ENCODE measurements at places on chromosomes 4 and X.

DNA sequence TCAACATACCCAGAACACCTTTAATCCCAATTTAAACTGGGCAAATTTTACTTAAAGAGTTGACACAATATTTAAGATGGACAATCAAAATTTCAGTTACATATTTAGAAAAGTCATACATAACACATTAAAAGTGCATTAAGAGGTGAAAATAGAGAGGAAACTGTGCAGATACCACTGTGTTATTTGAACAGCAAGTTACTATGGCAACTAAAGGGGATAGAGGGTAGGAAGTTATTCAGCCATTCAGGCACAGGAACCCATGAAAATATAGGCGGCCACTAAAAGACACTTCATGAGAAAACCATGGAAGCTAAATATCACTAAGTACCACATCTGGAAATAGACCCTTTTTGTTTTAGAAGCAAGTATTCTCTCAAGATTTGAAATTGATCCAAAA is 75.1 kb downstream of the PDGFC start:
- no peak for DNase-seq

GRCh38 chr4:150098214-150098613 is 20.0 kb downstream of the DCLK2 start:
- no peak for DNase-seq

- no peak for DNase-seq
Observed at GRCh38 chrX:108177351-108178142, 86.0 kb downstream of the ATG4A start.

DNA sequence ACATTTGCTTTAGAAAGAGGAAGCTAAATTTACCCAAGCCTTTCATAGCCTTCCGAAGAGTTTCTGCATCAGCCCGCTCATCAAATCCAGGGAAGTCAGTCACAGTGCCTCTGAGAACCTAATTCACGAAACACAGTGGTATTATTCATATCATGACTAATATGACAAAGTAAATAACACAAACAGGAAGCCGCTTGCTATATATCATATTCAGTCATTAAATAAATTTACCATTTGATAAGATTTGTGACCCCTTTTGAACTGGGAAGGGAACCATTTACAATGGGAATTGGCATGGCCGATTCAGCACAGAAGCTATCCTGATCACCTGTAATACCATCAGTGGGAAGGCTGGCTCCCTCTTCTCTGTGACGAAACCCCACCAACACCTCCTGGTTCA is 10.5 kb downstream of the ANXA5 start:
- DNase-seq: no peak

DNA sequence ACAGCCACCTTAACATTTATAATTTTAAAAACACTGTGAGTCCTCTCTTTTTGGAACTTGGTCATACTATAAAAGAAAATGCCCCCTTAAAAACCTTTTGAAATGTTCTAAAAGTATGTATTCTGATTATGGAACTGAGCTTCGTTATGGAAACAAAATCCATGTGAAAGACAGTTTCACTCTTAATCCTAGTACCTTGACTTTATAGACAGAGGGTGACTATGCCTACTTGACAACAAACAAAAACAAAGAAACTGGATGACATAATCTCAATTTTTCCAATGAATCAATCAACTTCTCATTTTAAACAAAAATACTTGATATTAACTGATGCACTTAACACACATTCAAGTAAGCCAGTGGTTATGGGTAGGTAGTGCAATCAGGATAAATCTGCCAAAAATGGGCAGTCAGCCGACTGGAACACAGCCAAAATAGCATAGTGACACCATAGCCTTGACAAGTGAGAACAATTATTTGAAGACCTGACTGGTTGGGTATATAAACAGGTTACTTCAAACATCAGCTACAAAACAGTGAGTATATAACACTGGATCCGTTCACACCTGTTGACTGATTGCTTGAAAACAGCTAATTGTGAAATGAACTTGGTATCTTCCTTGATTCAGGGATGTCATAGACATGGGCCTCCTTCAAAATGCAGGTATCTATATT is 265.5 kb downstream of the PPP3CA start:
- DNase-seq: no peak

- no peak for DNase-seq
Observed at GRCh38 chr4:39146211-39146610, 36.1 kb upstream of the WDR19 start.

- no peak for DNase-seq
Observed at GRCh38 chrX:69221239-69222102, 56.2 kb upstream of the PJA1 start.

DNA sequence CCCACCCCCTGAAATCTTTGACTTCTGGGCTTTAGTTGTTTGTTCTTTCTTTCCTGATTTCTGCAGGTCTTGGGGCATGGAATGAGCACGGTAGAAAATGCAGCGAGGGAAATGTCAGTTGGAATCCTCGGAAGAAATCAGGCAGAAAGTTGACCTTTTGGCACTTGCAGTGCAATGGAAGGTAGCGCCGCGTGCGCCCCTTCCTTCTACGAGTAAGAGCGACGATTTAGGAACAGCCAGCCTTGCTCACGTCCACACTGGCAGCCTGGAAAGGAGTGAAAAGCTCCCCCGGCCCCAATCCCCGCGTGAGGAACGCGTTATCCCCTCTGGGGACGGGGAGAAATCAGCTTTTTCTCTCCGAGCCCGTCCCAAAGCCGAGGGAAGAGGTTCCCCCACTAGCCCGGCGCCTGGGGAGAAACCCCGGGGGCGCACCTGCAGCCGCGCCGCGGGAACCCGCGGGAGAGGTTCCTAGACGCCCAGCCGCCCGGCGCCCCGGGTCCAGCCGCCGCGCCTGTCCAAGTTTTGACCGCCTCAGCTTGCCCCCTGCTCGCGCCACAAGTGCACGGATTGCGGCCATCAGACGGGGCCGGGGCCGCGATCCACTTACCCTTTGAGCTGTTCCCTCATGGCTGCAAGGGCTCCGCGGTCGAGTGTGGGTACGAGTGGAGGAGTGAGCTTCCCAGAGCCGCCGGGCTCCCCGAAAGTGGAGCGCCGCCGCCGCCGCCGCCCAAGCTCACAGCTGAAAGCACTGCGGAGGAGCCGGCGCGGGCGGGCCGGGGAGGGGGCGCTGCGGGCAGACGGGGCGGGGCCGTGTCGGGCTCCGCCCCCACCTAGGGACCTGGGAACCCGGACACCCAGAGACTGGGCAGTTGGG is 194.6 kb upstream of the FTHL17 start:
- no peak for DNase-seq

GRCh38 chrX:97494756-97495372 is 611.2 kb downstream of the RPA4 start:
- DNase-seq: no peak

- no peak for DNase-seq
Observed at GRCh38 chr4:157005193-157005592, 33.6 kb upstream of the PDGFC start.

GRCh38 chr4:88757776-88758175 is 60.1 kb upstream of the NAP1L5 start:
- DNase-seq: no peak

GRCh38 chr4:52982255-52982945 is 120.3 kb downstream of the RASL11B start:
- DNase-seq: no peak

DNA sequence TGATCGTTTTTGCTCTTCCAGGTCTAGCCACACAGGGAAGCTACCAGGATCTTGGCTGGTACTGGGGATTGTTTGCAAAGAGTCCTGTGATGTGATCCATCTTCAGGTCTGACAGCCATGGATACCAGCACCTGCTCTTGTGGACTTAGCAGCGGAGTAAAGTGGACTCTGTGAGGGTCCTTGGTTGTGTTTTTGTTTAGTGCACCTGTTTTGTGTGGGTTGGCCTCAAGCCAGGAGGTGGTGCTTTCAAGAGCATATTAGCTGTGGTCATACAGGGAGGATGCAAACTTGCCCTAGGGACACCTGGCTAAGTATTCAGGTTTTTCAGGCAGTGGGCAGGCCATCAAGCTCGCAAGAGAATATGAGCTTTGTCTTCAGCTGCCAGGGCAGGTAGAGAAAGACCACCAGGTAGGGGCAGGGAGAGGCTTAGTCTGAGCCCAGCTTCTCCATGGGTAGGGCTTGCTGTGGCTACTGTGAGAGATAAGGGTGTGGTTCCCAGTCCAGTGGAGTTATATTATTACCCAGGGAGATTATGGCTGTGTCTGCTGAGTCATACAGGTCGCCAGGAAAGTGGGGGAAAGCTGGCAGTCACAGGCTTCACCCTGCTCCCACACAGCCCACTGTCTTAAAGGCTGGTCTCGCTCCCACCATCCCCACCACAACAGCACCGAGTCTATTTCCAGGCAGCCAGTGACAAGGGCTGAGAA is 293.7 kb downstream of the PCDH18 start:
- DNase-seq: no peak

- DNase-seq: no peak
Observed at GRCh38 chr4:153931804-153932203, 142.9 kb upstream of the SFRP2 start.

DNA sequence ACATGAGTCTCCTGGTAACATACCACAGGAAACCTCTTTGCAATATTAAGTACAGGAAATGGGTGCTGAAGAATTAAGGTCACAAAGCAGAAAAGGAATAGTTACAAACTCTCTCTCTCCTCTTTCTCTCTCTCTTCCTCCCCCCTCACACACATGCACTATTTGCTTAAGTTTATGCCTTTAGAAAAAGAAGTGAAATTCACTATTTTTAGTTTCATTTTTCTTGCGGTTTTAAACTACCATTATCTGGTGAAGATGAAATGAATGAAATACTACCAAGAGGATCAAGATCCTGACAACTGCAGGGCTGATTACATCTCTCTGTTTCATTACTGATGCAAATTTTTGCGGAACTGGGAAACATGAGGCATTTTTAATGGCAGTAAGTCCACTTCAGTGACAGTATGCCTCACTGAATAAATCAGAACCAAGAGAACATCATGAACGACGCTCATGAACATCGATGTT is 64.3 kb upstream of the FTHL17 start:
- DNase-seq: peak; percentile 9

DNA sequence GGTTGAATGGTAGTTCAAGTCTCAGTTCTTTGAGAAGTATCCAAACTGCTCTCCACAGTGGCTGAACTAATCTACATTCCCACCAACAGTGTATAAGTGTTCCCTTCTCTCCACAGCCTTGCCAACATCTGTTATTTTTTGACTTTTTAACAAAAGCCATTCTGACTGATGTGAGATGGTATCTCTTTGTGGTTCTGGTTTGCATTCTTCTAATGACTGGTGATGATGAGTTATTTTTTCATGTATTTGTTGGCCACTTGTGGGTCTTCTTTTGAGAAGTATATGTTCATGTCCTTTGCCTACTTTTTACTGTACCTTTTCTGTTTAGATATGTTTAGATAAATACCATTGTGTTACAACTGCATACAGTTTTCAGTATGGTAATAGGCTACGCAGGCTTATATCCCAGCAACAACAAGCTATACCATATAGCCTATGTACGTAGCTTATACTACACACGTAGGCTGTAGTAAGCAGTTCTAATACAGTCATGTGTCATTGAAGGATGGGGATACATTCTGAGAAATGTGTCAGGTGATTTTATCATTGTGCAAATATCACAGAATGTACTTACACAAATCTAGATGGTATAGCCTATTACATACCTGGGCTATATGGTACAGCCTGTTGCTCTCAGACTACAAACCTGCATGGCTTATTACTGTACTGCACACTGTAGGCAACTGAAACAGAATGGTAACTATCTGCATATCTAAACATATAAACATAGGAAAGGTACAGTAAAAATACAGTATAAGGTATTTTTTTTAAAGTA is 28.1 kb downstream of the KLHL8 start:
- DNase-seq: no peak

DNA sequence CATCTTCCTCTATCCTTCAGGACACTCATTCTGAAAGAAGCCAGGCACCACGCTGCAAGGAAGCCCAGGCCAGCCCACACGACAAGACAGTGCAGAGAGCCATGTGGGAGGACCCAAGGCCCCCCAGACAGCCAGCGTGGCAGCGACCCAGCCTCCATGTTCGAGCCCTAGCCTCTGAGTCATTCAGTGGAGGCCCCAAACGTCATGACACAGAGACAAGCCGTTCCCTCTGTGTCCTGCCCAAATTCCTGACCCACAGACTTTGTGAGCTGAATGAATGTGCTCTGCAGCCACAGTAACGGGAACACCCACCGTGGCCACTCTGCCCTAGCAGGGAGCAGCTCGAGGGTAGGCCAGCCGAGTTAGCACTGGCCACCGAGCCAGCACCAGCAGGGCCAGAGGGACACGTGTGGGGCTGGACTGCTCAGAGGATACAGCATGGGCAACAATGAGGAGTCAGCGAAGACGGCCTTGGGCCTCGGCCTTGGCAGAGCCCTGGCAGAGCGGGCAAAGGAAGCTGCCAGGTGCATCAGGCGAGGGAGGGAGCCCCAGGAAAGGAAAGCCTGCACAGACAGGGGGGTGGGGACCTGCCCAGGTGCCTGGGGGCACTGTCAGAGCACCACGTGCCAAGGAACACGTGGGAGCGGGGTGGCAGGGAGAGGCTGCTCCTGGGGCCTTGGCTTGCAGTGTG is 8.6 kb downstream of the BLOC1S4 start:
- DNase-seq: no peak

DNA sequence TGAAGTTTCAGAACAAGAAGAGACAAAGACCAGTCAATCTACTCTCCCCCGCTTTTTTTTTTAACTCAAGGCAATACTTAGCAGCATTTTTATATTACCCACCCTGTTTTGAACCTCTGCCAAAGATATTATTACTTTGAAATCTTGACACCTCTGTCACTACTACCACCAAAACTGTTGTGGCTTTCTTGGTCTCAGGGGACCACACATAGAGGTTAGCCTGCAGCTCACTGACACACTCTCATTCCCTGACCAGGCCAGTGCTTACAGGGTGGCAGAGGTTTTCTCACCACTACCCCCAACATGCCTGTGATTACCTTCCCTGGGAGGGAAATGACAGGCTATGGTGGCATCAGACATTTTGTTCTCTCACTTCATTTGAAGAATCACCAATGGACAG is 137.4 kb upstream of the STIM2 start:
- DNase-seq: no peak

DNA sequence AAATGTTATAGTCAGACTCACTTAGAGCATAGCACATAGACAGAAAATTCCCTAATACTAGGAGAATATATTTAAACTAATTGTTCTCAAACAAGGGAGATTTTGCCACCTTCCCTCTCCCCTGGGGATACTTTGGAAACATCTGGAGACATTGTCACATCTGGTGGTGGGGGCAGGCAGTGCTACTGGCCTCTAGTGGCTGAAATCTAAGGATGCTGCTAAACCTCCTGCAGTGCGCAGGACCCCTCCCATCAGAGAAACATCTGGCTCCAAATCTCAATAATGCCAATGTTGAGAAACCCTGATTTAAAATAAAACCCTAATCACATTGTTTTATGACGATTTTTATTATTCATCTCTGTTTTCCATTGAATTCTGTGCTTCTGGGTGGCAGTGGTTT is 244.9 kb downstream of the FRMPD4 start:
- no peak for DNase-seq

Measured in CD14-positive monocyte (primary cell).